ENCODE measurements at places on chromosomes 5 and 9.

DNA sequence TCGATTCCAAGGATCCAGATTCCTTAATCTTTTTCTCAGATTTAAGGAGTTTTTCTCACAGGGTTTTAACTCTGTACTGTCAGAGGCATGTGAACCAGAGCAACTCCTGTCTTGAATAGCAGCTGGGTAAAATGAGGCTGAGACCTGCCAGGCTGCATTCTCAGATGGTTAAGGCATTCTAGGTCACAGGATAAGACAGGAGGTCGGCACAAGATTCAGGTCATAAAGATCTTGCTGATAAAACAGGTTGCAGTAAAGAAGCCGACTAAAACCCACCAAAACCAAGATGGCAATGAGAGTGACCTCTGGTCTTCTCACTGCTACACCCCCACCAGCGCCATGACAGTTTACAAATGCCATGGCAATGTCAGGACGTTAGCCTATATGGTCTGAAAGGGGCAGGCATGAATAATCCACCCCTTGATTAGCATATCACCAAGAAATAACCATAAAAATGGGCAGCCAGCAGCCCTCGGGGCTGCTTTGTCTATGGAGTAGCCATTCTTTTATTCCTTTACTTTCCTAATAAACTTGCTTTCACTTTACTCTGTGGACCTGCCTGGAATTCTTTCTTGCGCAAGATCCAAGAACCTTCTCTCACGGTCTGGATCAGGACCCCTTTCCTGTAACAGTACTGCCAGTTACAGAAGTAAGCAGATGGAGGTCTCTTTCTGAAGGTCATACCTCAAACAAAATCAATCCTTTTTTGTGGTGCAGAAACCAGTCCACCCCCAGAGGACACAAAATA lies 87.1 kb downstream of the SLC38A9 start:
- DNase-seq = no peak

DNA sequence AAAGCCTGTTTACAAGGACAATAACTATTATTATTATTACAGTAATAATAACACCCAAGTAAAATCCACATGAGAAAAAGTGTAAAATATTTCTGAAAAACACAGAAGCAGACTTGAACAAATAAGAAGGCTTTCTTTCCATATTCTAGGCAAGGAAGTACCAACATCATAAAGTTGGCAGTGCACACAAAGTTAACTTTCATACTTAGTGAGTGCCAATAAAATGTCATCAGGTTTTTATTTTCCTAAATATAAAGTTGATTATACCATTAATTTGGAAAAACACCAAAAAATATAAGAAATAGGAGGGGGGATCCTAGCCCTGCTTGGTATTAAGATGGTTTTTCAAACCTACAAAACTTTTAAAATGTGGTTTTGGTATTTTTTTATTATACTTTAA lies 161.4 kb downstream of the PRELID2 start:
- no peak for DNase-seq

DNA sequence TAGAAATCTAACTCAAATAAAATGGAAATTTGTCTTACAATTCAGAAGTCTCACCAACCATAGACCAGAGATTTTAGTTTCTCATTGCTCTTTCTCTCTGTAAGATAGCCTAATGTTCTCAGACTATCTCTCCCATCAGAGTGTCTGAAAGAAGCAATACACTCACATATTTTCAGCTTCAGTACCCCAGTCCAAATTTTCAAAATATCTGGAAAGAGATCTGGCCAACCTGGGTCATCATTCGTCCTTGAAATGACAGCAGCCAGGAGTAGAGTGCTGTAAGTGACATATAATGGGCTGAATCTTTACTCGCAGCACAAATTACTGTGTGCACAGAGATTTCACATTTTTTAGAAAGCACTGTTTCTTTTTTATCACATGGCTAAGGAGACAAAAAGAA lies 313.3 kb upstream of the PRR16 start:
- no peak for DNase-seq

GRCh38 chr9:36136272-36136893 lies at the start of gene GLIPR2:
Gene GLIPR2 (plus strand): TSS chr9:36136733. CDS start chr9:36136779, 46 bp downstream.
- peak; percentile 97 for DNase-seq

DNA sequence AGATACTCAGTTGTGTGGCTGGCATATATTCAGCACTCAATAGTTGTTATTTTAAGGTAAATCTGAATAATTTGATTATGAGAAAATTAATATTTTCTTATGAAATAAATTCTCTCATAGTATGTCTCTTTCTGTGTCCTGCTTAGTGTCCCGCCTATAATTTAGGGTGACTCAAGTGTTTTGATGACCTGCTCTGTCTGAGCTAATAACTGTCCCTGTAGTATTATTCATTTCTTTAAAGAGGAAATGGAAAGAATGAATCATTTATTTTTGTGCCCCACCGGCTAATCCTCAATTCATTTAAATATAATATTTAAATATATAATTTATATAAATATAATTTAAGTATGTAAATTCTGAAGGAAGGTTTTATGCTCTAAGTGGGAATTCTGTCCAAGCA lies 4.1 kb downstream of the SLC1A1 start:
- DNase-seq = no peak
